NCI-H1930 (cell line): ENCODE measurements at places on chromosomes 2 and 18.

GRCh38 chr2:160680294-160680693, 186.7 kb upstream of the RBMS1 start:
- DNase-seq = no peak

GRCh38 chr2:46352621-46353020, 55.4 kb downstream of the EPAS1 start:
- no peak for DNase-seq

- no peak for DNase-seq
Measured at GRCh38 chr2:222794585-222795449, 66.0 kb upstream of the ACSL3 start.

- DNase-seq = no peak
Measured at GRCh38 chr2:167398873-167399272, 510.6 kb downstream of the XIRP2 start.

GRCh38 chr2:215394102-215394805, 41.6 kb downstream of the FN1 start:
- no peak for DNase-seq

DNA sequence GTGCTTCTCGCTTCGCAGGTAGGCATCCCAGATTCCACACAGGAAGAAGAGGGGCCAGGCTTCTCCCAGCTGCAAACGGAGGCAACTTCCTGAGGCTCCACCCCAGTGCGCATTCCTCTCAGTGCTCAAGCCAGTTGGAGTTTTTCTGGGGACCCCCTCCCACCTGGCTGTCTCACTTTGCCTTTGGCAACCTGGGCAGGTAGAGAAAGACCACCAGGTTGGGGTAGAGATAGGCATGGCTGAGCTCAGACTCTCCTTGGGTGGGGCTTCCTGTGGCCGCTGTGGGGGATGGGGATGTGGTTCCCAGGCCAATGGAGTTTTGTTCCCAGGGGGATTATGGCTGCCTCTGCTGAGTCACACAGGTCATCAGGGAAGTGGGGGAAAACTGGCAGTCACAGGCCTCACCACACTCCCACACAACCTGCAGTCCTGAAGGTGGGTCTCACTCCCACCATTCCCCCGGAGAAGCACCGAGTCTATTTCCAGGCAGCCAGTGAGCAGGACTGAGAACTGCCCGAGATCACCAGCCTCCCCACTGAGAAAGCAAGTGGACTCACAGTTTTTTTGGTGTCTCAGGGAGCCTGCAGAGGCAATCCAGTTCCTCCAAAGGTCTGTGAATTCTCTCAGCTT, 38.1 kb downstream of the SLC39A10 start:
- DNase-seq = no peak

DNA sequence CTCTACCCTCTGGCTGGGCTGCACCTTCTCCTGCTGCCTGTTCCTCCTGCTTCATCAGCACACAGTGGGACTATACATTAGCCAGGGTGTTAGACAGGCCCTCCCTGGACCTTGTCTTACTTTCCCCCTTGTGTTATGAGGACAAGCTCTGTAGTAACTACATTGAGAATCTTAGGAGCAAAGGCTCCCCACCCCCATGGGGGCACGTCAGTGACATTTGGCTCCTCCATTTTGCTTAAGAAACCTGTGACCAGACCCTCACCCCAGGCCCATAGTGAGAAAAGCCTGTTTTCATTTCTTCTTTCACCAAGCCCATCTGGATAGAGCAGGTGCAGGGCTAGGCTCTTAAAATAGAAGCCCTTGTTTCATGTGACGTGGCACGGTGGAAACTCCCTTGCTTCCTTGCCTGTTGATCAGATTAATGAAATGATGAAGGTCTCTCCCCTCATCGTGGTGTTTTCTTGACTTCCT, 146.7 kb downstream of the RPIA start:
- DNase-seq = no peak

- no peak for DNase-seq
Measured at GRCh38 chr18:13635046-13635445, 91.3 kb downstream of the FAM210A start.

DNA sequence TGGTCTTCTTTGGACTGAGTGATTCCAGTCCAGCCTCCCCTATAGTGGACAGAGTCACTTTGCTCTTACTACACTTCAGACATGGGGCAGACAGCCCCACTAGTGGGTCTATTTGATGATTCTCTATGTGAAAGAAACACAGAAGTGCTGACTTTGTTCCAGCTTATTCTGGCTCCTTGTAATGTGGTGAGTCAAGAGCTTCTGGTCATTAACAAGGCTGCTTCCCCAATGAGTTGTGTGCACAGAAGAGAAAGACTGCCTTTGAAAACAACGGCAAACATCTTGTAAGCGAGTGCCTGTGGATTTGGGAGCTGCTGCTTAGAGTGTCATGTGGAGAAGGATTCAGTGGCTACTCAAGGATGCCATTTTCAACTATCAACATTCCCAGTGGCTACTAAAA, 39.1 kb downstream of the RMC1 start:
- no peak for DNase-seq

GRCh38 chr2:174599310-174599921, 1.8 kb upstream of the WIPF1 start:
- DNase-seq = no peak

- no peak for DNase-seq
Measured at GRCh38 chr18:2854875-2855274, 8.1 kb downstream of the EMILIN2 start.

DNA sequence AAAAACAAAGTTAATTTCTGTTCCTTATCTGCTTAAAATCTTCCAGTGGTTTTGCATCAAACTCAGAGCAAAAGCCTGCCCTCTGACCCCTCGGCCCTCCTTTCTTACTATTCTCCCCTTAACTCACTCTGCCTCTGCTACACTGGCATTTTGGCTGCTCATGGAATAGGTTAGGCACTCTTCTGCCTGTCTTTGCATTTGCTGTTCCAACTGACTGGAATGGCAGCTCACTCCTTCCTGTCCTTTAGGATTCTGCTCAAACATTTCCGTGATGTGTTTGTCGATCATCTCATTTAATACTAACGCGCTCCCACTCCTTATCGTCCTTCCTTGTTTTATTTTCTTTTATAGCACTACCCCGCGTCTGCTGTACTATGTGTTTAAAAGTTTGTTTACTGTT, 815 bp downstream of the CEBPZ start:
- no peak for DNase-seq

DNA sequence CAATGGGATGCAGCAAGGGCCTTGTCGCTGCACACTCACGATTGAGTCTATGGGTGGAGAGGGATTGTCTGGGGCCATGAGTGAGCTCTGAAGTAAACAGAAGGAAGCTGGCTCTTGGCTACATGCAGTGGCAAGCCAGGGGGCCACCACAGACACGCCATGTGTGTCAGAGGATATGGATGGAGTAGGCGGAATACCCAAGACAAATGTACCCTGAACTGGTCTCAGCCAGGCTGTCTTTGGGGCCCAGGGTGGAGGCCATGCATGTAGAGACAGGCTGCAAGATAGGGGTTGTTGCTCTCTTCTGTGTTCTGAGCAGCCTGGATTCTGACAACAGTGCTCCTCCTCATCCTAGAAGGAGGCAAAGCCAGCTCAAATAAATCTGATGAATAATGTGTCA, 24.0 kb upstream of the ITGA6 start:
- DNase-seq = no peak

GRCh38 chr18:69717586-69717985, 230.1 kb downstream of the CD226 start:
- DNase-seq = no peak

DNA sequence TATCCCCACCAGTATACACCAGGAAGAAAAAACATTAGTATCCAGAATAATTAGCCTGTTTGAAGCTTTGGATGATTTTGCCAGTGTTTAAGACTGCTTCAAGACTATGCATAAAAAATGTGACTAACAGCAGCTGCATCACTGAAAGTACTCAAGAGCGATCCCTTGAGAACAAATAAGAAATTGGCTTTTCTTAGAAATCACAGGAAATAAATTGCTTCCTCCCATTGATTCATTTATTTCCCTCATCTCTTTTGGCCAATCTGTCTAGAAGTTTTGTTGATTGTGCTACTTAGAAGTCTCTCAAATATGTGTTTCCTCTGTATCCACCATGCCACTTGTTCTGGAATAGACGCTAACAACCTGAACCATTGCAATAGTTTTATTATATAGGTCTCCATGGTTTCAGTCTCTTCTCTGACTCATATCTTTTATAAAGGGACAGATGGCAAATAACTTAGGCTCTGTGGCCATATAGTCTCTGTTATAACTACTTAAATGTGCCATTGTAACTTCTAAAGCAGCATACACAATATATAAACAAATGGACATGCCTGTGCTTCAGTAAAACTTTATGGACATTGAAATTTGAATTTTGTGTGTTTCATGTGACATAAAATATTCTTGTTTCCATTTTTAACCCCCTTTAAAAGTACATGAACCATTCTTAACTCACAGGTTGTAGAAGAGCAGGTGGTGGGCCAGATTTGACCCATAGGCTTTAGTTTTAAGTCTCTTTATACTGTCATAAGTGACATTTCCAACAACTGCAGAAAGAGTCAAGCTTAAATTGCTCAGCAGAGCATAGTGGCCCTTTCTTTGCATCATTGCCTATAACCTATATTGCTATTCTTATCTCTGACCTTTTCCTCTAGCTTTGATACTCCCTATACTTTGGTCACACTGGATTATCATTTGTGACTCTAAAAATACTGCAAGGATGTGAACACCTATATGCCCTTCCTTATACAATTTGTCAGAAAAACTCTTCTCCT, 123.9 kb downstream of the MC4R start:
- DNase-seq = no peak

GRCh38 chr18:70243131-70243929, 37.8 kb upstream of the RTTN start:
- no peak for DNase-seq

DNA sequence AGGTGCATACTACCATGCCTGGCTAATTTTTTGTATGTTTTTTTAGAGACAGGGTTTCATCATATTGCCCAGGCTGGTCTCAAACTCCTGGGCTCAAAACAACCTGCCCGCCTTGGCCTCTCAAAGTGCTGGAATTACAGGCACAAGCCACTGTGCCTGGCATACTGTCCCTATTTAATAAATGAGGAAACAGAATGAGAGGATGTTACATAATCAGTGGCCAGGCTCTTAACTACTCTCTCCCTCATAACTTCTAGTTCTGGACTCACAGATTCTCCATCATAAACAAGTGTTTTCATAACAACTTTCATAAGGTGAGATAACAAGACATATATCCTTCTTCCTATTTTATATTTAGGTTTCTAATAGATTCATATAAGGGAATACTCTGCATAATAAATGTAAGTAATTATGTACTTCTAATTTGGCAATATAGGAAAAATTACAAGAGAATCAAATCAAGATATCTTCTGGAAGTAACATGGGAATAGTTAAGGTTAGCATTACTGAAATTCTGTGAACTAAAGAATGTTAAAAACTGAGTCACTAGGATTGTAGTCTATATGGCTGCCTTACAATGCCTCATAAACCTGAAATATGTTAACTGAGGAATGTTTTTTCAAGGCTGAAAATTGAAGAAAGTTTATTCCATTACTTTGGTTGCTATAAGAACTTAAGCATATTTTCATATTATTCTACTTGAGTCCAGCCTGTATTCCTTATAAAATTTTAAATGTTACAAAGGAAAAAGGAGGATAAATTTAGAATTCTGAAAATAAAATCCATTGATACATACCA, 71.3 kb downstream of the SLC25A12 start:
- DNase-seq = no peak

DNA sequence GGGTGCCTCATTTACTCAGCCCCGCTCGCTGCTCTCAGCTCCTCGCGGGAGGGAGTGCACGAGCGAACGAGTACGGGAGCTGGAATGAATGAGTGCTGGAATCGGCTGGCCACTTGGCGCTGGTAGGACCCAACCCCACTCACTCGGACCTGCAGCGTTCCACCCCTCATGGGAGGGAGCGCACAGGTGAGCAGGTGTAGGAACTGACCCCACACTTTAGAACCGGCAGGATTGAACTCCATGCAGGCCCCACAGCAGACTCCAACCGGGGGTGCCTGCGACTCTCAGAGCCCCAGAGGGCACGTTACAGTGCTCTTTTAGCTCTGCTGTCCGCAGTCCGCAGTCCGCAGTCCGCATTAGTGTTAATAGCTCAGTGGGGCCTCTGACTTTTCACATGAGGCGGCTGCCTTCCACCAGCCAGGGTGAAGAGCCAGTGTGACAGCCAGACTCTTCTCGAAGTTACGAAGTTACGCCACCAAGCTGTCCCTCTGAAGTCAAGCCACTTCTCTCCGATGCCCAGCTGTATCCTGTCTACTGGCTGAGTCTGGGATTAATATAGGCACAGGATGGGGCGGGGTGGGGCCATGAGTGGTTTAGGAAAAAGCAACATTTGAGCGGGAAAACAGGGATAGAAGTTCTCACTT, 102.7 kb upstream of the ARHGAP15 start:
- DNase-seq = no peak

DNA sequence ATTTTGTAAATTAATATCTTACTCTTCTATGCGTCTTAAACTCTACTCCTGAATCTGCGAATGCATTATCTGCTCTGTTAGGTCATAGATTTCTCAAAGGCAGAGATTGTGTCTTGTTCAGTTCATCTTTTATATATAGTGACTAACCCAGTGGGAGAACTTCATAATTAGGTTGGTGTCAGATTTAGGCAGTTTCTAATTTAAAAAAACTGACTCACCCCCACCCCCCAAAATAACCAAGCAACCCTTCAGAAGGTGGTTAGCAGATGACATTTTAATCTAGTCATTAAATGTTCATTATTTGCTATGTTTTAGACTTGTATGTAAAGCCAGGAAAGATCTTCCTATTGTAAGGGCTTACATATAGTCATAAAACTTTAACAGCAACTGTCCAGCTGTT, 10.4 kb downstream of the SERPINB12 start:
- DNase-seq = no peak

DNA sequence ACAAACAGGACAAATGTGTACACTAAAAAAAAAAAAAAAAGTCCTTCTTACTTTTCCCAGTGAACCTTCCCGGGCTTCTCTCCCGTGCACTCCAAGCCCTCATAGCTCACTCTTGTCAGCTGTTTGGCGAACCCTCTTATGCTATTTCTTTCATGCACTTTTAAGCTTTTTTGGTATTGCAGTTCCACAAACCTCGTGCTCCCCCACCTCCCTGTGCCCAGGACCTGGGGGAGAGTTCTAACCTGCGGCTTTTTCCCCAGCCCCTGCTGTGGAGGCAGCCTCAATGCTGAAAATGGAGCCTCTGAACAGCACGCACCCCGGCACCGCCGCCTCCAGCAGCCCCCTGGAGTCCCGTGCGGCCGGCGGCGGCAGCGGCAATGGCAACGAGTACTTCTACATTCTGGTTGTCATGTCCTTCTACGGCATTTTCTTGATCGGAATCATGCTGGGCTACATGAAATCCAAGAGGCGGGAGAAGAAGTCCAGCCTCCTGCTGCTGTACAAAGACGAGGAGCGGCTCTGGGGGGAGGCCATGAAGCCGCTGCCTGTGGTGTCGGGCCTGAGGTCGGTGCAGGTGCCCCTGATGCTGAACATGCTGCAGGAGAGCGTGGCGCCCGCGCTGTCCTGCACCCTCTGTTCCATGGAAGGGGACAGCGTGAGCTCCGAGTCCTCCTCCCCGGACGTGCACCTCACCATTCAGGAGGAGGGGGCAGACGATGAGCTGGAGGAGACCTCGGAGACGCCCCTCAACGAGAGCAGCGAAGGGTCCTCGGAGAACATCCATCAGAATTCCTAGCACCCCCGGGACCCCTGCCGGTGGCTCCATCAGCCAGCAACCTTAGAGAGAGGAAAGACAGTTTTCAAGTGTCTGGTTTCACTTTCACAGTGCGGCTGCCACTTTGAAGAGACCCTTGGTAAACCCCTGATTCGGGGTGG, 826 bp downstream of the KCNE4 start:
- no peak for DNase-seq
